ENCODE measurements at places on chromosomes 3 and 15.
A peak's percentile ranks its signal among the peaks of the same experiment; 100 is the strongest.

- no peak for DNase-seq
These were observed 15.7 kb downstream of the KLHL18 start for GRCh38 chr3:47298439-47298838.

- DNase-seq = no peak
These were observed 10.6 kb upstream of the KIF23 start for GRCh38 chr15:69403594-69403993.

- no peak for DNase-seq
These were observed 103.4 kb upstream of the KLHL25 start for GRCh38 chr15:85897895-85898717.

- no peak for DNase-seq
These were observed 40.2 kb downstream of the LRRK1 start for GRCh38 chr15:100959066-100960050.

- DNase-seq = no peak
These were observed 210.7 kb downstream of the ZNF385D start for GRCh38 chr3:21540265-21540664.

DNA sequence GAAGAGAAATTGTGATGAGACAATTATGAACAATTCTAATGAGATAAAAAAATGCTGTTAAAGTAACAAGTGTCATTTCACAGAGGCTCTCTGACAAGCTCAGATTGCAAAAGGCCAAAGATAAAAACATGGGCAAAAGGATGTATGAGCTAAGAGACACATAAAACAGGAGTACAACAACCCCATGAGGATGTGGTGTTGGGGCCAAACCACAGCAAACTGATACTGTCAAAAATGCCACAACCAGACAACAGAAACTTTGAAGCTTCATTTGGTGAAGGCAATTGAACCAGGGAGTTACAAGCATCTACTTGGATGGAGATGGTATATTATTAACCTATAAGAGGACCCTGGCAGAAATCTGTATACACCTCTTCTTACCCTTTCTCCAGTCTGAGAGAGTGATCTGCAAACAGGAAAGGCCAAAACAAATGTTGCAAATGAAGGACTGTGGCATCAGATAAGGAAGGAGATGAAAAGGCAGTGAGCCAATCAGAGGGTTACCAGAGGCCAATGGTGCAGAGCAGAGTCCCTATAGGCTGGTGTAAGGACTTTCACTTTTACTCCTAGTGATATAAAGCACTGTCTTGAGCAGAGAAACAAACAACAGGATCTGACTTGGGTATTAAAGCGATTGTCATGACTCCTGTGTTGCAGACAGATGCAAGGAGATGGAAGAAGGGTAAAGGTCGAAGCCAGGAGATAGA lies 659.0 kb downstream of the NTRK3 start:
- no peak for DNase-seq

DNA sequence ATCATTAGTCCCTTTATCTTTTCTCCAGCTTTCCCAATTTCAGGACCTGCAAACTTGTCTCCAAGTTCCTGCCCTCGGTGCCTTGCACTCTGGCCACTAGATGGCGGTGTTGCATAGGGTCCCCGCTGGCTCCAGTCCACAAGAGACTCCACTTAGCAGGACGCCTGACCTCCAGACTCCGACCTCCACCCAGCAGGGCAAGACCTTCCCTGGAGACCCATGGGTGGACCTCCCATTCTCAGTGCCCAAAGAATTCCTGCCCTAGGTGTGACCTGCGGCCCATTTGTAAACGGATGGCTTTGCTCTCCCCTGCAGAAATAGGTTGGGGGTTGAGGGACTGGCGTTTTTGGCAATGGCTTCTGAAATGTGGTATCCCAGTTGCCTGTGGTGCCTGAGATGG lies 82.6 kb downstream of the LSM3 start:
- peak; percentile 69 for DNase-seq

- DNase-seq = no peak
These were observed 1.9 kb upstream of the TRIM71 start for GRCh38 chr3:32815841-32816438.
